ENCODE measurements at places on chromosomes 3 and 15.

DNA sequence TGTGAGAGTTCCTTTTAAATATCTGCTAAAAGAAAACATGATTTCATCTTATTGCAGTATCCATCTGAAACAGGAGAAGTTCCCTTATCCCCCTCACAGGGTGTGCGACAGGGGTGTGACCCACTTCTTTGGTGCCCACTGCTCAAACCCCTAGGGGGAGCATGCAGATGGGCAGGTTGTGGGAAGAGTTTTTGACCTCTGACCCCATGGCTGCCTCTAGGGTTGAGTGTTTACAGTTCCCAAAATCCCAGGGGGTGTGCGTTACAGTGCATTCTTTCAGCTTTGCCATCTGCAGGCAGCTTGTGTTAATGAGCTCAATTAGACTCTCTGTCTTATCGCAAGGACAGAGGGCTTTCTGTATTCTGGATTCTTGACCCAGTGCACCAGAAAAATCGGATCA, 443.2 kb upstream of the FRG2C start:
- DNase-seq, result no peak

DNA sequence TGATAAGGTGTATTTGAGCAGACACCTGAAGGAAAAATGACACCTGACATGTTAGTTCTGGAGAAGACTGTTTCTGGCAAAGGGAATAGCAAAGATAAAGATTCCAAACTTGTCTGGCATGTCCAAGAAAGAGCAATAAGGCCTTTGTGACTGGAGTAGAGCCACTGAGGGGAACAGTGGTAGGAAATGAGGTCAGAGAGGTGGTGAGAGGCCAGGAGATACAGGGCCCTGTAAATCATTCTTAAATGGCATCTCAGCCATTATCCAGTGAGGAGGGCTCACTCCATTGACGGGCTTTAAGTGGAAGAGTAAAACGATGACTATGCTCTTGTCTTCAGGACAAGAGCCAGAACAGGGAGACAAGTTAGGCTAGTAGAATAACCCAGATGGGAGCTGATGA, 4.5 kb downstream of the SLC49A4 start:
- DNase-seq, result no peak

GRCh38 chr3:127690106-127690505, 17.4 kb downstream of the ABTB1 start:
- no peak for DNase-seq

- no peak for DNase-seq
Observed at GRCh38 chr3:43316783-43317460, 30.6 kb downstream of the SNRK start.

DNA sequence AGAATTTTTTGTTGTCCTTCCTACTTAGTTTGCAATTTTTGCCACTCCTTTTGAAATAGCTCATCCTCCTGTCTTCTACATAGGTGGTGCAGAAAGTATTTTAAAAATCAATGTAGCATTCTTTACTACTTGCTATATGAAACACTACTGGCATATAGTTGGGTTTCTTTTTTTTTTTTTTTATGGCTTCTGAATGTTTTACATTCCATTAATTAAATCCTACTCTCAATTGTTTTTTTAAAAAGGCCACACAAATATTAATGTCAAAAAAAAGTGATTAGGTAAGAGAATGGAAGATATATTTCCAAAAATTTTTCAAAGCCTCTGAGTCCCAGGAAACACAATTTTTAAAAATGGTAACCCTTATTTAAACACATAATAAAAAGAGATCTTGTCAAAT, 262.6 kb downstream of the MAGI1 start:
- DNase-seq, result no peak

- no peak for DNase-seq
Observed at GRCh38 chr15:49895347-49896223, 223.4 kb downstream of the ATP8B4 start.

DNA sequence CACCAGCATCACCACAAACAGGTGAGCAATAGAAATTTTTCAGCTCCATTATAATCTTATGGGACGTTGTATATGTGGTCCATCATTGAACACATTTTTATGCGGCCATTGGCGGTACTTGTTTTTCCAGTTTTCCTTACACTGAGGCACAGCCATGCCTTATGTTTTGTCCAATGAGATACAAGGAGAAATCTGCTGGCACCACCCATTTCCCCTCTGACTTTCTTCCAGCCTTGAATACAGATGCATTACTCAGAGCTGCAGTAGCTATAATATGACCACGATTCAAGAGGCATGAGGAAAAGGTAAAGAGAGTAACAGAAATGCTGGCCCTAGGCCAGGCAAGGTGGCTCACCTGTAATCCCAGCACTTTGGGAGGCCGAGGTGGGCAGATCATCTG, 9.0 kb upstream of the PIK3R4 start:
- no peak for DNase-seq

DNA sequence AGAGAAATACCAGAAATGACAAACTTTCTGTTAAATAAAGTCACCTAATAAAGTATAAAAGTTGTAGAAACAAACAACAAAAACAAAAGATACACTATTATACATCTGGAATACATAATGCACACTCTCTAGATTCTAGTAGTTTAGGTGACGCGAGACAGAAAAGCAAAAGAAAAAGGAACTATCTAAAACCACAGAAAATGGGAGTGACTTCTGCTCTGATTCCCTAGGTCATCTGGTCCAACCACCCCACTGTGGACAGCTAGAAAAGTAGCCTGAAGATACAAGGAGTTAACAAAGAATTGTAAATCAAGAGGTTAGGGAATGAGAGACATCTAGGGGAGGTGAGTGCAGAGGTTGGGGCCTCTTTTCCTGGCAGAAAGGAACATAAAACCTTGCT, 39.1 kb downstream of the DHX36 start:
- no peak for DNase-seq

DNA sequence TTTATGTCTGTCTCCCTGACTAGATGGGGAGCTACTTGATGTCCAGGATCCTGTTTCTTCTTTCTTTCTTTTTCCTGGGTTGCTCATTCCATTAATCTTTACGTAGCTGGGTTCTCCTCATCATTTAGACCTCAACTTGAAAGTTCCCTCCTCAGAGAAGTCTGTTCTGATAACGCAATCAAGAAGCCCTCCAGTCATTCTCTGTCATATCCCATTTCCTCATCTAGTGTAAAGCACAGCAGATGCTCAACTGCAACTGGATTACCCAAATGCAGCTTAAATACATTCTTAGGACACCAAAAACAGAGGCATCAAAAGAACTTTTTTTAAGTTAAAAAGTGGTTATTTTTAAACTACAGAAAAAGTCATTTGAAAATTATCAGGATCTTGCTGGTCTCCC, 51.7 kb upstream of the ST3GAL6 start:
- DNase-seq, result no peak

DNA sequence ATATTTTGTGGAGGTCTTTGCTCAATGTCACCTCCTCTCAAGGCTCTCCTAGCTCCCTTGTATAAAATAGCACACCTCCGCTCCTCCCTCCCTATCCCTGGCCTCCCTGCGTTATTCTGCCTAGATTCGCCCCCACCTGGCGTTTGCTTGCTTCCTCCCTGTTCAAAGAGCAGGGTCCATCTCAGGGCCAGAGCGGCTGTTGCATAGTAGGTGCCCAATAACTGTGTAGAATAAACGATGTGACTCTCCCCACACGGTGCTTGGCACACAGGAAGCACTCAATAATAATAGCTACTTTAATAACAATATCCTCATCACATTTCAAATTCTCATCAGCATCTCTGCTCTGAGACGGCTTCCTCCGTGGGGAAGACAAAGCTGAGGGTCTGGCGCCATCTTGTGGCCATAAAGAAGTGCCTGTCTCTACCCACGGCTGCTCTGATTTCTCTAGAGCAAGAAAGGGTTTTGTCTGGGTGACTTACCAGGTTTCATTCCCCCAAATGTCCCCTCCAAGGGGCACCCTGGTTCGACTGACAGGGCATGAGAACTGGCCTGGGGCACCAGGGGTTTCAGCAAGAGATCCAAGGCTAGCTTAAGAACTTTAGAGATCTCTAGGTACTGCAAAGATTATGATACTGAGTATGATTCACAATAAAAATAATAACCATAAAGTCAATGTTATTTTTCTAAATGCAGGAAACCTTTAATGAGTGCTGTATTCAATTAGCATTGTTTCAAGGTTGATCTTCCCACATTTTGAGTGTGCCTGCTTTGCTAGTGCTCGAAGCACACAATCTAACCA, 16.1 kb downstream of the CD276 start:
- DNase-seq, result peak; percentile 68

DNA sequence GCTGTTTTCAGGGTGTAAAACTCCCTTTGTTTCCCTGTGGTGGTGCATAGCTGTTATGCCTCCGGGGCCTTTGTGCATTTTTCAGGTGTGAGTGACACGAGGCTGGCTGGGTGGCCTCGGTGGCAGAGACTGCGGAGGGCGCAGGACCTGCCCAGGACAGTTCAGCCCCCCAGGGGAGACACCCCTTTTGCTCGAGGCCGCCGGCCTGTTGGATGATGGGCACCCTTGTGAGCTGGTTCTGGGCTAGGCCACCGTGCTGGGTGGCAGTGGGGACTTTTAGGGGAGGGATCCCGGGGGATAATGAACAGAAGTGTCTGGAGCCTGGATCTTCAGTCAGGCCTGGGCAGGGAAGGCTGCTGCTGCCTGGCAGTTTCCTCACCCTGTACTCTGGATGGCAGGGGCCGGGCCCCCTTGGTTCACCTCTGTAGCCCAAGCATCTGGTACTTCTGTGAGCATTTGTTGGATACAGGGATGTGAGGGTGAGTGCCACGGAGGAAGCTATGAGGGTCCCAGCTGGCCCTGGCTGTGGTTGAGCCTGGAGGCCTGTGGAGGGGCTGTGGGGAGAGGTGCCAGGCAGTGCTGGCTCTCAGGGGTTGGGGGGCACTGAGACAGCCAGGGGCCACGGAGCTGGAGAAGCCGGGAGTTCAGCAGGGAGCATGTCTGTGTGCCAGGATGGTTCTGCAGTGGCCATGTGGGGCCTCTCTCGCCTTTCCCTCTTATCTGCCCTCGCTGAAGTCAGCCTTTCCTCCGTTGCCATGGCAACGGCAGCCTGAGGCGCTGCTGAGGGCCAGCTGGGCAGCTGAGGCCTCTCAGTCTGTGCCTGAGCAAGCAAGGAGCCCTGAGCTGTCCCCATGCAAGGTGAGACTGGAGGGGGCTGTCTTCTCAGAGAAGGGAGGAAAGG, 49.0 kb downstream of the KY start:
- DNase-seq, result no peak

DNA sequence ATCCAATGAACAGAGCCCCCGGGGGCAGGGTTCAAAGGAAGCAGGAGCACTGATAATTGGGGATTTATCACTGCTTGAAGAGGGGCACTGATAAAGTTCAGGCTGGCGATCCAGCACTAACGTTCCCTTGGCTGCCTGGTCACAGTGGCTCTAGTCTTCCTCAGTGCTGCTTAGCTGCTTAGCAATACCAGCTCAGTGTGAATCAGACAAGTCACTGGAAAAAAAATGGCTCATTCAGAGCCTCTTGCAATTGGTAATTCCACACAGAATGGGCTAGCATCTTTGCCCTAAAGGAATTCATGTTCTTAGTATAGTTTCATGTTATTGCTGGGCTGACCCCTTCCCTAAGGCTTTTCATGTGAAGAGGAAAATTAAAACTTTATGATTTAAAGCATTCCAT, 95.7 kb upstream of the SLC2A2 start:
- DNase-seq, result no peak

GRCh38 chr3:72310419-72311380, 525.8 kb upstream of the PROK2 start:
- DNase-seq, result no peak

DNA sequence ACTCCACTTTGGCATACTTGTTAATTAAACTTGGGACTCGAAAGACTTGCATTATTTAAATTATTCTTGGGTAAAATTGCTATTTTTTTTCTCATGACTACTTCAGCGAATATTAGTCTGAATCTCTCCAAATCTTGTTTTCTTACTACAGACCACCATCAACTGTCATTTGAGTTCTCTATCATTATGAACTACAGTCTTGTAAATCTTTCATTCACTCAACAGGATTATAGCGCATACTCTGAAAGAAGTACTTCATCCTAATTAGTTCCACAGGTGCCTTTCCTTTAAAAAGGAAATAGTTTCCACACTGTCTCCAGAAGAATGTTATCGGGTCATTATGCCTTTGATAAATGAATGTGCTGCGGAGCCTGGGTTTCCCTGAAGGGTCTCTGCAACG, 149.5 kb downstream of the NLGN1 start:
- DNase-seq, result no peak

DNA sequence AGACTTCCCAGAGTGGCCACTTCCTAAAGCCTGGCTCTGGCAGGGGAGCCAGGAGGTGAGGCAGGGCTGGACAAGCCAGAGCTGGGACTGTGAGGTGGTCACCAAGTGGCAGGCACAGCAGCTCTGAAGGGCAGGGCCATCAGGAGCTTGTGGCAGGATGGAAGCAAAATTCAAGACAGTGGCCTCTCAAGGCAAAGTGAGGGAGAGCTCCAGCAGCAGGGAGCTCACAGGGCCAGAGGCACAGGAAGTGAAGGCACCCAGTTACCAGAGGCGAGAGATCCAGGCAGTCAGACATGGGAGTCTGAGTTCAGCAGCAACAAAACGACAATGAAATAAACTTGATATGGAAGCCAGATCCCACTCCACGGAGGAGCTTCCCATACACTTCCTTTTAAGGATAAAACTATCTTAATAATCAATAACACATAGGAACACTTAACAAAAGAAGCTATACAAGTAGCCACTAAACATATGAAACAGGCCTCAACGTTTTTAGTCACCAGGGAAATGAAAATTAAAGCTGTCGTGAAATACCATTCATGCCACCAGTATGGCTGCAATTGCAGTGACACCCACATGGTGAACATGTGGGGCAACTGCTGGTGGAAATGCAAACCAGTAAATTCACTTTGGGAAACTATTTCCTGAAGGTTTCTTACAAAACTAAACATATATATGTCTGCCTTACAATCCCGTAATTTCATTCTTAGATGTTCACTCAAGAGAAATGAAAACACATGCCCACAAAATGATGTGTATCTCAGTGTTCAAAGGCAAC, 35.4 kb upstream of the TMEM158 start:
- DNase-seq, result no peak

- DNase-seq, result no peak
Observed at GRCh38 chr3:129182390-129183185, 1.1 kb downstream of the CNBP start.

Data from activated naive CD4-positive, alpha-beta T cell treated with anti-CD3 and anti-CD28 coated beads, Interleukin-2, amount 50 U/mL, for 72 hours (primary cell).